ENCODE measurements at places on chromosomes 6 and 20. TPM values are rescaled to one million over a fixed set of nuclear protein-coding genes. Genes with fewer than 3 reads are reported as not detected.

- DNase-seq: no peak
Observed at GRCh38 chr6:137543114-137543513, 48.9 kb upstream of the OLIG3 start.

DNA sequence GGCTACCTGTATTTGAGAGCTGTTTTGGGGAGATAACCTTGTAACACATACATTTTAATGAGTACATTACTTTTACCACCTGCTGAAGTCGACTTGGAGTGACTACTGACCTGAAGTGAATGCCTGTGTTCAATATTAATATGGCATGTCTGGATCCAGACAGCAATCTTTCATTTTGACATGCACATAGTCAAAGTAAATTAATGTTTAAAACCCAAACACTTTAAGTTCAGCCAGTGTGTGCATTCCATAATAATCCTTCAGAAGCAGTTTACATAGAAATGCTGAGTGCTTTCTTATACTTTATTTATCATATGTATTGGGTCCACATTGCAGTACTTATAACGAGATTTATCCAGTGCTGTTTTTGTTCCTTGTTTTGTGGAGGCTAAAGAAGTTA is 38.0 kb downstream of the CDKAL1 start:
- DNase-seq: no peak

DNA sequence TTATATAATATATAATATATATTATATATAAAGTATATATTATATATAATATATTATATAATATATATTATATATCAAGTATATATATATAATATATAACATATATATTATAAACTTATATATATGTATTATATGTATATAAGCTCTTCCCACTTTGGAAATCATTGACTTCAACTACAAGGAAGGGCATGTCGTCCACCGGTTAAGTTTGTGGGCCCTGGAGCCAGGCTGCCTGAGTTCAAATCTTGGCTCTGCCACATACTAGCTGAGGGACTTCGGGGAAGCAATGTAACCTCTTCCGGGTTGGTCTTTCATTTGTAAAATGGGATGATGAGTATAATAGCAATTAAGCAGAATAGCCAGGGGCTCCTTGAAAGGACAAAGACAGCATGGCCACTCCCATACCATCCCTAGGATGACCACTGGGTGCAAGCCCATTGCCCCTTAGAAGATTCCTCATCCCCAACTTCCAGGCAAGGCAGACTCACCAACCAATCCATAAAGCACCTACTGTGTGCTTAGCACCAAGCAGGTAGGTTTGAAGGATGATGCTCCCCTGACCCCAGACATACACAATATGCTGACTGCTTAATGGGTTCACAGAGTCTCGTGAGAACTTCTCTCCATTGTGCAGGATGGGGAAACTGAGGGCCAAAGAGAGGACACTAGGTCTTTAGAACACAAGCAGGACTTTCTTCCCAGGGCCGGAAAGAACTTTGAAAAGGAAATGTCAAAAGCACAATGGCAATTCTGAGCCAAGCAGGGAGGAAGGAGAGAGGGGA is 163.2 kb downstream of the MRPL14 start:
- DNase-seq: no peak

DNA sequence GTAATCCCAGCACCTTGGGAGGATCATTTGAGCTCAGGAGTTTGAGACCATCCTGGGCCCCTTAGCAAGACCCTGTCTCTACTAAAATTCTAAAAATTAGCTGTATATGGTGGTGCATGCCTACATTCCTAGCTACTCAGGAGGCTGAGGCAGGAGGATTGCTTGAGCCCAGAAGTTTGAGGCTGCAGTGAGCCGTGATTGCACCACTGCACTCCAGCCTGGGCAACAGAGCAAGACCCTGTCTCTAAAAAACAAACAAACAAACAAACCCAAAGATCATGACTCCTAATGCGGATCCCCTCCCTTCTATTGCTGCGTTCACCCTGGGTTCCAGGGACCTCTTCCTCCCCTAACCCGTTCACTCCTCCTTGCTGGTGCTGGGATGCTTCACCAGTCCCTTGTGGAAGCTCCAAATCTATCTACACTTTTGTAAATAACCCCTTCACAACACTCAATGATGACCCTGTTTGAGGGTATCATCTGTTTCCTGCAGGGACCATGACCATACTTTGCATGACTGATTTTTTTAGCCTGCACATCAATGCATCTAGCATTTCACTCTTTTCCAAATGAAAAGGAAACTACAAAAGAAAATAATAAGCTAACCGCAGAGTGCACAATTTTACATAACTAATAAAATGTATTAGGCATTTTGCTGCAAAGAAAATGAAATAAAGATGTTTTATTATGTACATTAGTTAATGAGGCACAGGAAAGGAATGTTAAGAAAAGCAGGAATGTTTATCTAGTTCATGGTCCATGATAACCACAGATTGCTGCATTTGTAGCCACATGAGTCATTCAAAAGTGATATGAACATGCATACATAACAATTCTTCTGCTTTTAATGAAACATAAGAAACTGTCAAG is 30.5 kb upstream of the IPCEF1 start:
- no peak for DNase-seq

GRCh38 chr6:110315869-110316398 is 42.2 kb downstream of the METTL24 start:
- DNase-seq: no peak

The C6orf58 gene
- polyA plus RNA-seq: 1.2 TPM

Measured in left kidney (tissue), 8 donors.